Muscle of arm (tissue), 14 donors: ENCODE measurements at places on chromosomes 7 and 10.

DNA sequence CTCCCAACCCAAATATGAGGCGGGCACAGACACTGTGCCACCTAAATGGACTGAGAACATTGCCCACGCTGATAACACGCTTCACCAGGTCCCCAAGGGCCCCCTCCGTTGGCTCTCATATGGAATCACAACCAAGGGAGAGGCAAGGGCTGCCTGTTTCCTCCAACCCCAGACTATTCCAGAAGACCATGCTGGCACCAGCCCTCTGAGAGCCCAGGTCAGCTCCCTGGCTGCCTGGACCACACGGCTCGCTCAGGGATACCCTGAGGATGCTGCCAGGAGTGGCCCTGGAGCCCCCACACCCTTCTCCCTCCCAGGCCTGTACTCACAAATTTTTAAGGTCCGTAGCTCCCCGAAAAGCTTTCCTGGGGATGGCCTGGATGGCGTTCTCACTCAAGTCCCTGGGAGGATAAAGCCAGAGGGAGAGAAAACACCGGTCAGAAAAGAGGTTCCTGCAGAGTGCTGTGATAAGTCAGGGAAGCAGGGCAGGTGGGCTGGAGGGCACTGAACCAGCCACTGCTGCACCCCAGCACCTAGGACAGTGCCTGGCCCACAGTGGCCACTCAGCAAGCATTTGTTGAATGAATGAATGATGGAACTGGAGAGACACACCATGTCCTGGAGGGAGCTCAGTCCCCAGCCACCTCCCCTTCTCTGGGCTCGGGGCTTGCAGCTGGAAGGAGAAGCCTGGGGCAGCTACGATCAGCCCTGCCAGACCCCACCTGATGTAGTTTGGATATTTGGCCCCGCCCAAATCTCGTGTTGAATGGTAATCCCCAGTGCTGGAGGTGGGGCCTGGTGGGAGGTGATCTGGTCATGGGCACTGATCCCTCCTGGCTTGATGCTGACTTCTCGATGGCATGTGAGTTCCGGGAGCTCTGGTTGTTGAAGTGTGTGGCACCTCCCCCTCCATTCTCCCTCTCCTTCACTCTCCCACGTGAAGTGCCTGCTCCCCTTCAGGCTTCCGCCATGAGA lies 119.8 kb downstream of the SLIT1 start:
- no peak for DNase-seq

GRCh38 chr7:33099154-33099940 lies 9.9 kb downstream of the RP9 start:
- no peak for DNase-seq

GRCh38 chr10:102710609-102711008 lies 3.6 kb downstream of the ARL3 start:
- DNase-seq: no peak

DNA sequence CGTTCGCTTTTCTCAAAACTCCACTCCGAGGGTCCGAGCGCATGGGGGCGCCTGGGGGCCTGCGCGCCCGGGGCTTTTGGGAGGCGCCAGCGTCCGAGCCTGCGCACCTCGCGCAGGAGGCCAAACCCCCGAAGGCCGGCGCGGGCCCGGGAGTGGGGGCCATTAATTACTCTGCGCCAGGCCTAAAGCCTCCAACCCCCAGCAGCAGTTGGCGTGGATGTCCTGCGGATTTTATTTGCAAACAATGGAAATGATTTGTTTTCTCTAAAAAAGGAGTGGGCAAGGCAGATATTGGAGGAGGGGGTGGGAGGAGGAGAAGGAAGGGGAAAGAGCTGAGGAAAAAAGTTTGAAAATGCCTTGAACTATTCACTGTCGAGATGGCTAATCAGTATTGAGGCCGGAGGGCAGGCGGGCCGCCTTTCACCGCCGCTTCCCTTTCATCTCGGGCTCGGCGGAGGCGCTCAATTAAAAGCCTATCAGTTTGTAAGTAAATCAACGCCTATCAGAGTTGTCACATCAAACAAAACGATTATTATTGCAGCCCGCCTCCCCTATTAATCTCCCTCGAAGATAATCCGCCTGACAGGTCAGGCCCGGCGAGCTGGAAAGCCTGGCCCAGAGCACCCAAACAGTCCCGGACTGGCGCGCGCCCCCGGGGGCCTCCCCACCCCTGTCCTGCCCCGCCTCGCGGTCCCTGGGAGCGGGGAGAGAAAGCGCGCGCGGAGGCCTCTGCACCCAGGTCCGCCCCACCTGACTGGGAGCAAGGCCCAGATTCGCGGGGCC lies 3.4 kb upstream of the ZNF503 start:
- DNase-seq: no peak

DNA sequence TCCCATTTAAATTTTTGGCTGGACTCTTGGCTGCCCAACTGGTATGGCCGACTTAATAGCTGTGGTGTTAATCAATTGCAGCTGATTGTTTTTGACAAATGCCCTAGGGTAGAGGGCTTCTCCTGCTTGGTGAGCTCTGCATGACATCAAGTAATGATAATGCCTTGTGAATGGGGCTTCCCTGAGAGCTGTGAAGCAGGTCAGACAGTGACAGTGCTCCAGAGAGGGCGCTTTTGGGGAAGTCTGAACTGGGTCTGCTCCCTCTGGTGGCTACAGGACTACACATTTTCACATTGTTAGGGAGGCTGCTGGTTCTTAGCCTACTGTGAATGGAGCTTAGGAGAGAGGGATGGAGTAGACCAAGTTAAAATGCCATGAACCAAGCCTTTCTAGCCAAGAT lies 98.8 kb downstream of the SDK1 start:
- DNase-seq: no peak

- no peak for DNase-seq
These were observed 309.0 kb downstream of the TFEC start for GRCh38 chr7:115721293-115722217.

DNA sequence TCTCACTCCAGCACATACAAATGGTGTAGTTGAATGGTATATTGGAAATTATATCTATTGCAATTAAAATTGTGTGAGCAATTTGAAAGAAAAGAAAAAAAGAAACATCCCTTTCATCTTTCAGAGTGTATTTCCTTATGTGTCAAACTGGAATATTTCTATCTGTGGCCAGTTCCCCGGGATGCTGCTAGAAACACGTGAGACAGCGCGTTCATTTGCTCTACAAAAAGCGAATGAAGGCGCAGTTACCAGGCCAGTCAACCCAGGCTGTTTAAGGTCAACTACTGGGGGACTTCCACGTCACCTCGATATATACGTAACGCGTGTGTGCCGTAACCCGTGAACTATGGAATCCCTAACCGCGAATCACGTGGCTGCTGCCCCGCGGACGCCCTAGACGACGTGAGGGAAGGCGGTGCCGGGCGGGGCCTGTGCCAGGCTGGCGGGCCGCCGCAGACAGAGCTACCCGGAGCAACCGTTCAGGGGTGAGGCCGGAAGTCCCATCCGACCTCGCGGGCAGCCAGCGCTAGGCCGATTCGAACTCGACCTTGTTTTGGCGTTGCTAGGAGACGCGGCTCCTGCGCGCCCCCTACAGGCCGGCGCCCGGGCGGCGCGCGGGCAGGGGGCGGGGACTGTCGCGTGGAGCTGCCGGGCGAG lies 1.1 kb upstream of the ARL4A start:
- DNase-seq: peak; percentile 86

DNA sequence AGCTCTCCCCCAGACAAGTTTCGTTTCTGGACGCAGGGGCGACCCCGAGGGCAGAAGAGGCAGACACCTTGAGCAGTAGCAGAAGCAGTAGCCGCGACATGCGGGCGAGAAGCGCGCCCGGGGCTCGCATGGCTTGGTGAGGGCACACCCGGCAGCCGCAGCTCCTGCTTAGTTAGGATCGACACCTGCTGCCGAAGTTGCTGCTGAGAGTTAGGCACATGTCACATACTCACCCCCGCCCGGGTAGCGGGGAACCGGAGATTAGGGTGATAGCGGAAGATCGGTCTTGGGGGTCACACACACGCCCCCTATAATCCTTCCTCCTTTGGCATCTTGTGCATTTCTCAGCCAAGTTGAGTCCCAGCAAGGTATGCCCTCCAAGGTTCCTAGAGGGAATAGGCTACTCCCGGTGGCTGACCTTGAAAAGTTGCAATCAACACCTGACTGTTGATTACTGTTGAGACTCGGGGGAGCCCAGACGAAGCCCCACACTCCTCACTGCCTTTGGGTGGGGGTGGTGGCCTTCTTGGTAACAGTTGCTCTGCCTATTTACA lies 668 bp downstream of the GPR37 start:
- peak; percentile 5 for DNase-seq

GRCh38 chr10:14571866-14572507 lies 202.7 kb downstream of the FAM107B start:
- no peak for DNase-seq

GRCh38 chr10:35508647-35509046 lies 96.5 kb upstream of the GJD4 start:
- no peak for DNase-seq

DNA sequence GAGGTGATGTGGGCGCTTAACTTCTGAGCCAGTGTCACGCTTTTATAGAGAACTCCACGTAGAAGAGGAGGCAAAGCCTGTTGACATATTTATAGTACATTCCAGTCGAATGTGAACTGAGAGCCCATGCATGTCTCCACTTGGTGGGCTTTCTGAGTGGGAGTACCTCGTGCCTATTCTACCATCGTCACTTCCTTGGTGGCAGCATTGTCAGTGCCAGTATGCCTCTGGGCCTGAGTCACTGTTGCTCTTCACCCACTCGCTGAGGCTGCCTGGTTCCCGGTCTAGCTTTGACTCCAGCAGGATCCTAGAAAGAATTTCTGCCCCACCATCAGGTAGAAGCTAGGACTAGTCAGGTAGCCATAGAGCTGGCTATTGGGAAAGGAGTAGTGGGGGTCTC lies 30.0 kb upstream of the CDH23 start:
- DNase-seq: no peak

DNA sequence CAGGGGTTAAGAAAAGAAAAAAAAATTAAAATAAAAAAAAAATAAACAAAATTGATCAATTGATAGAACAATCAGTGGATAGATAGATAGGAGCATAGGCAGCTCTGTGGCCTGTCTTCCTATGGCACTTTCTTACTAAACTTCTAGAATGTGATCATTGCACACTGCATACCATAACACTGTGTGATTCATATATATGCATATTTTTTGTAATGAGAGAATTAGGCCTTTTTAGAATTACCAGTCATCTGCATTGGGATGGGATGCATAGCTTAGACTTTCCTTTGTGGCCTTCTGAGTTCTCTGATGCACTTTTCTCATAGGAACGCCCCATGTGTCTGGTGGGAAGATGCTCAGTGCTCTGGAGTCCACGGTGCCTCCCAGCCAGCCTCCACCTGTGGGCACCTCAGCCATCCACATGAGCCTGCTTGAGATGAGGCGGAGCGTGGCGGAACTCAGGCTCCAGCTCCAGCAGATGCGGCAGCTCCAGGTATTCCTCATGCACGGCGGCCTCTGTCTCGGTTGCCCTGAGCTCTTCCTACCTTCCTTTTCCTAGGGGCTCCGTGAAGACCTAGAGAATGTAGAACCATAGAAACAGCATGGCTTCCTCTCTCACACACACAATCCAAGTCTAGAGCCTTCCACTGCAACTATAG lies 222.5 kb downstream of the ARHGAP21 start:
- DNase-seq: no peak

GRCh38 chr7:3106361-3106826 lies 62.7 kb upstream of the CARD11 start:
- DNase-seq: no peak

DNA sequence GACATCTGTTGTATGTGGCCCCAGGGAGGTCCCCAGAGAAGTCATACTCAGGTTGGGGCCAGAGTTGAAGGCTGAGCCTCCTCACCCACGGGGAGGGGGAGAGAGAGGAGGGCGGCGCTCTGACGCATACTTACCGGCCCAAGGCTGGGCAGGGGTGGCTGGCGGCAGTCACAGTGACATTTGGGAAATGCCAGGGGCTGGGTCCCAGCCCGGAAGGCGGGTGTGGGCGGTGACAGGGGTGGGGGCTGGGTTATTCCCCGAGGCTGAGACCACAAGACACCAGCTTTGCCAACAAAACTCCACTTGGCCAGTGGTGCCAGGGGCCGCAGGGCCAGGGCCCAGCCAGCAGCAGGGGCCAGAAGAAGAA lies 41.1 kb downstream of the RASGEF1A start:
- no peak for DNase-seq

DNA sequence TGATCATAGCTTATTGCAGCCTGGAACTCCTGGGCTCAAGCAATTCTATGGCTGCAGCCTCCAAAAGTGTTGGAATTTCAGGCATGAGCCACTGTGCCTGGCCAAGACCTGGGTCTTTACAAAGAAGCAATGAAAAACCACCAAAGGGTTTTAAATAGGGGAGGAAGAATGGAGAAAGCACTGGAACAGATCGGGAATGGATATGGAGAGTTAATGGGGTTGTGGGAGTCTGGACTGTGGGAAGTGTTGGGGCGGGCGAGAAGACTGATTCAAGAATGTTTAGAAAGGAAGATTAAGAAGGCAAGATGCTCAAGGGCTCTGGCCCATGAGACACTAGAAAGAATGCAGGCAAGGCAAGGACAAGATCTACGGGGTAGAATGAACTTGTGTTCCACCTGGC lies 98.5 kb downstream of the CARD11 start:
- DNase-seq: no peak

- no peak for DNase-seq
These were observed 5.1 kb upstream of the SPOCK2 start for GRCh38 chr10:72093450-72093849.

- DNase-seq: no peak
These were observed 35.9 kb downstream of the TSPAN15 start for GRCh38 chr10:69486922-69487730.

GRCh38 chr10:102919246-102919959 lies 1.3 kb downstream of the CNNM2 start:
- DNase-seq: no peak

- no peak for DNase-seq
These were observed 25.8 kb downstream of the NHLRC2 start for GRCh38 chr10:113880236-113880635.

- no peak for DNase-seq
These were observed 431.0 kb upstream of the GALNT17 start for GRCh38 chr7:70700941-70701425.

- peak; percentile 26 for DNase-seq
These were observed 71.5 kb downstream of the GPR85 start for GRCh38 chr7:113015034-113015645.
